Fibroblast of the aortic adventitia (primary cell): ENCODE measurements at places on chromosomes 1 and 21. TPM values are rescaled to one million over a fixed set of nuclear protein-coding genes. Genes with fewer than 3 reads are reported as not detected.

DNA sequence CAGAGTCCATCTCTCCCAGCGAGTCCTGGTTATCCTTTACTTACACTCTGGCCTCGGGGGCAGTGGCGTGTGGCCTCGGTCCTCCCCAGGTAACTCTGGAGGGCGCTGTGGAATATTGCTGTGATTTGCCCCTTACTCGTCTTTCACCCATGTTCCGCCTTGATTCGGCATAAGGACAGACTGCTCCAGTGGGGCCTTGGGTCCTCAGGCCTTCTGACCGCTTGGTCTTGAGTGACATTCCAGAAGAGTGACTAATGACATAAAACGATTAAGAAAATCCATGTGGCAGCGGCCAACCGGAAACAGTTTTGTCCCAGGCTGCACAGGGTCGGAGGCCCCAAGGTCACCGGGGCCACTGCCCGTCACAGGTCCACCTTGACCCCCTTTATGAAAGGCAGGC lies 11.0 kb downstream of the ICMT start:
- DNase-seq, result no peak

DNA sequence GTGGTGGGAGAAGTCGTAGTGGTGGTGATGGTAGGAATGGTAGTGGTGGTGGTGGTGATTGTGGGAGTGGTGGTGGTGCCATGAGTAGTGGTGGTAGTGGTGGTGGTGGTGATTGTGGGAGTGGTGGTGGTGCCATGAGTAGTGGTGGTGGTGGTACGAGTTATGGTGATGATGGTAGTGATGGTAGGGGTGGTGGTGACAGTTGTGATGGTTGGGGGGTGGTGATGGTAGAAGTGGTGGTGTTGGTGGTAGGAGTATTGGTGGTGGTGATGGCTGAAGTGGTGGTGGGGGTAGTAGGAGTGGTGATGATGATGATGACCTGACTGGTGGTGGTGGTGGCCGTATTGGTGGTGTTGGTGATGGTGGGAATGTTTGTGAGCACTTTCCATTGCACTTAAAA lies 107.1 kb downstream of the DISC1 start:
- no peak for DNase-seq

DNA sequence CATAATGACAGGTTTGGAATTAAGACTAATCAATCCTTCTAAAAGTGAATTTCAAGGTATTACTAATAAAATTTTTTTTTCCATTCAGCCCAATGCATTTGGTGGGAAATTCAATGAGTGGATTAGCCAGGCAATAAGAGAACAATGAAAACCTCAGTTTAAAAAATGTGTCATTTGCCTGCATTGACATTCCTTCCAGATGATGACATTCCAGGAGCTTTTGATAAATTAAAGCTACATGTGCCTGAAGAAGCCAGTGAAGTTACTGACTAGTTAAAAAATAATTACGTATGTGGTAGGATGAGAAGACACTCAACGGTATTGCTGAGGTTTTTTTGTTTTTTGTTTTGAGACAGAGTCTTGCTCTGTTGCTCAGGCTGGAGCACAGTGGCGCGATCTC lies 37.9 kb upstream of the RC3H1 start:
- no peak for DNase-seq

DNA sequence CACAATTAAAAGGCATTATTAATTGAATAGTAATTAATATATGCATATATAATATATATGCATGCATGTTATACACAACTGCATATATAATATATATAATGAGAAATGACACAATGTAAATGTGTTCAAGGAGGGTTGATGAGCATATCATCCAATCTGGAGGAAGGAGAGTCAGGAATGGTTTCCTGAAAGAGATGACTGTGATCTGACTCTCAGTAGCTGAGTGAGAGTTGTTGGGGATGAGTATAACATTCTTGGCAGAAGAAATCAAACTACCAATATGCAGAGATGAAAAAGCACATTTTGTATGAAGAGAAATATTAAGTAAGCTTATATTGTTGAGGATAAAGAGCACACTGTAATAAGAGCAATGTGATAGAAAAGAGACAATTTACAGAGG lies 37.3 kb downstream of the F13B start:
- no peak for DNase-seq

- no peak for DNase-seq
These were observed 83.9 kb downstream of the NID1 start for GRCh38 chr1:235980976-235981375.

- DNase-seq, result no peak
These were observed 14.4 kb downstream of the URB2 start for GRCh38 chr1:229640455-229640854.

- peak; percentile 88 for DNase-seq
These were observed 470.5 kb downstream of the LTN1 start for GRCh38 chr21:28522014-28522799.

- peak; percentile 14 for DNase-seq
These were observed 627 bp downstream of the RIIAD1 start for GRCh38 chr1:151721788-151722510.

DNA sequence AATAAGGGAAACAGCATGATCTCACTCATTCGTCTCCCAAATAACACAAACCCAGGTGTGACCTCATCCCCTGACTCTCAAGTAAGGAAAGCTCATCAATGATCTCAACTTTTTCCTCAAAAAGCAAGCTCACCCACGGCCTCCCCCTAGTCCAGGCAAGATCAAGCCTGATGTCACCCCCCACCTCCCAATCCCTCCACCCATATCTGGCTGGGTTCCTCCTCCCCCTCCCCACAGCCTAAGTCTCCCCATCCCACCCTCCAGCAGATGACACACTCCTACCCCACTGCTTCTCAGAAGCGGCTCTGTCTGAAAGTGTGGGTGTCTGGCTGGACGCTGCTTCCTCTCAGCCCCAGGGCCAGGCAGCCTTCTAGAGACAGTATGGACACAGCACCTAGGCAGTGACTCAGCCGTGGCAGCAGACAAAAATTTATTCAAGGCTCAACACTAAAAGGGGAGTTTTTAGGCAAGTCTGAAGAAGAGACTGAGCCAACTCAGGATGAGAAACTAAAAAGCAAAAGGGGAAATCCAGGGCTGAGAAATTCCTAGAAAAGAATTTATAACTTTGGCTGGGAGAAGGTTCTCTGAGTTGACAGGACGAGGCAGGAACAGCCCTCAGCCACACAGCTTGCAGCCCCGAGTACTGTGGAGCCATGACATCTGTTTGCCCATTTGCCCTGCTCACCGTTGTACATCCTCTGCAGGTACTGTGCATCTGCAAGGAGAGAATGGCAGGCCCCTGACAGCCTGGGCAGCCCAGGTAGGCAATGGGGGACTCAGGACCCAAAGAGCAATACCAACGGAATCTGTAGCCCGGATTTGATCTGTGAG lies 81.6 kb upstream of the LRRC8D start:
- peak; percentile 69 for DNase-seq

GRCh38 chr1:59361766-59362165 lies 64.9 kb downstream of the FGGY start:
- DNase-seq, result peak; percentile 32

DNA sequence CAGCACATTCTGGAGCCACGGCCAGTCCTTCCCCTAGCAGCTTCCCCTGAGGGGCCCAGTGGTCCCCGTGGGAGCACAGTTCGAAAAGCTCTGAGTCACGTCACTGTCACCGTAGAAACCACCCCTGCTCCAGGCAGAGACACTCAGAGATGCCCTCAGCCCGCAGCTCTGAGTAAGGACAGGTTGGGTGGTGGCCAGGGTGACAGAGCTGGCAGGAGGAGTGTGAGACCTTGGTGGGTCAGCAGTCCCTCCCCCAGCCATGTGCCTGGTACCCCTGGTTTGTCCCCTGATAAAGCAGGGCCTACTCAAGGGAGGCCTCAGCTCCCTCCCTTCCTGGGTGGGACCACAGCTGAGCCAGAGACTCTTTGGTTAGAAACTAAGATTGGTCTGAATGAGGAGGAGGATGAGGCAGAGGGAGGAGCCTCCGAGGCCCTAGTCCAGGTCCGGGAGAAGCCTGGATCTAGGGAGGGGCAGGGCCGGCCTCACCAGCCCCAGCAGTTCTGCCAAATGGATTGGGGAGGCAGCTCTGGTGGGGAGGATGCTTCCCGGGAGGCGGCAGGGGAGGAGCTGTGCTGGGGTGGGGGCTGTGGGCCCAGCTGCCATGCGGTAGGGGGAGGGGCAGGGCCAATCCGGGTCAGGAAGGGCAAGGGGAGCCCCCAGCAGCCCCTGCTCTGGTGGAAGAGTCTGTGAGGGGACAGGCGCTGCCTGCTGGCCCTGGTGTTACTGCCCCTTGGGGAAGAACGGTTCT lies 55.2 kb downstream of the SLC9A1 start:
- peak; percentile 89 for DNase-seq

- no peak for DNase-seq
These were observed 143.6 kb upstream of the WNT4 start for GRCh38 chr1:22286491-22286890.

The TRIM46 gene
- 5.2 and 13.2 TPM in 2 replicates for total RNA-seq

The TTLL7 gene
- total RNA-seq, result 16.0 and 20.9 TPM in 2 replicates
